Stimulated activated CD8-positive, alpha-beta memory T cell treated with anti-CD3 and anti-CD28 coated beads, Interleukin-15, amount 100 ng/mL, for 24 hours (primary cell): ENCODE measurements at places on chromosomes 11 and 22.

DNA sequence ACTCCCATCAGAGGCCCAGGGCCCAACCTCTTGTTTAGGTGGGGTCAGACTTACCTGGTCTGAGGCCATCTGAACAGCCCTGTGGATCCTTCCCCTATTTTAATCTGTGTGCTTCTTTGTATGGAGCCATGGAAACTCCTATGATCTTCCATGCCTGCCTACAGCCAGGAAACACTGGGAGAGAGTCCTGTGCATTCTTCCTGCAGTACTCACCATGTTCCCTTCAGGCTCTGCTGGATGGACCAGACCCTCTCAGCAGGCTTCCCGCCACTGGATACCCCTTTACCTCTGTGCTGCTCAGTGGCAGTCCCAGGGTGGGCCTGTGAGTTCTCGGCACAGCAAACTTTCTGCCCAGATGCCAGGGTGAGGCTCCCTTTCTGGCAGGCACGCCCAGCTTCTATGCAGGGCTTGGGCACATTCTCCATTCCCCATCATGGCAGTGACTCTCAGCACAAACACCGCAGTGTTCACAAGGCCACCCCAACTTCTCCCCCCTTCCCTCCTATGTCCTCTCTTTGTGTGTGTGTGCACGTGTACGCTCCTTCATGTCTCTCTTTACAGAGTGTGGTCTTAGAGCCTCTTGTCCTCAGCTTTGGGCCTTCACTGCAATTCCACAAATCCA lies 34.8 kb downstream of the NEU3 start:
- no peak for DNase-seq

DNA sequence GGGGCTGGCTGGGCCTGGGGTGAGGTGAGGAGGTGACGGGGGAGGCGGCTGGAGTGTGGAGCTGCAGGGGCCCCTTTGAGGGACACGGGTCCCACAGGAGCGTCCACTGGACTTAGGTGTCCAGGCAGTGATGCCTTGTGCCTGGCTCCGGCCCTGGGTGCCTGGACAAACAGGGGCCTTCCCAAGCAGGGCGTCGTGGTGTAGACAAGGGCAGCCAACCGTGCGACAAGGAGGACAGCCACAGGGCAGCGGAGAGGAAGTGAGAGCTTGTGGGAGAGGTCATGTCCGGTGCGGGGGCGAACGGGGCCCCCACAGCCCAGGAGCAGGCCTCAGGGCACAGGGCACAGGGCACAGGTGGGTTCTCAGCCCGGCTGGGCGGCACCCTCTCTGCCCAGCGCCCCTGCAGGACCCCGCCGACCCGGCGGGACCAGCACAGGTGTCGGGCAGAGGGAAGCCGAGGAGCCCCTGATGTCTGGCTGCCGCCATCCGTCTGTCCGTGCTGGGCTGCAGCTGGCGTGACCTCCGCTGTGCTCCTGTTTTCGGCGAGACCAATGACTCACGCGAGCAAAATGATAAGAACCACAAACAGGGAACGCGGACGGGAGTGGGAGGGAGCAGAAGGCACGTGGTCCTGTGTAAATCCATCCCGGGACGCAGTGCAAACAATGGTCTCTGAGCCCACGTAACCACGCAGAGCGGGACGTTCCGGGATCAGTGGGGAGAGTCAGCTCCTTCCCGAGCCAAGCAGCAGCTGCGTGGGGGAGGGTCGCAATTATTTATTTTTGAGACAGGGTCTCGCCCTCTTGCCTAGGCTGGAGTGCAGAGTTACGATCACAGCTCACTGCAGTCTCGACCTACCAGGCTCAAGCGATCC lies 49.1 kb upstream of the A4GALT start:
- DNase-seq, result no peak

GRCh38 chr22:44671742-44672141 lies 30.3 kb upstream of the PRR5 start:
- DNase-seq, result no peak

- DNase-seq, result no peak
These were observed 51.3 kb upstream of the PRDM11 start for GRCh38 chr11:45094958-45095690.

DNA sequence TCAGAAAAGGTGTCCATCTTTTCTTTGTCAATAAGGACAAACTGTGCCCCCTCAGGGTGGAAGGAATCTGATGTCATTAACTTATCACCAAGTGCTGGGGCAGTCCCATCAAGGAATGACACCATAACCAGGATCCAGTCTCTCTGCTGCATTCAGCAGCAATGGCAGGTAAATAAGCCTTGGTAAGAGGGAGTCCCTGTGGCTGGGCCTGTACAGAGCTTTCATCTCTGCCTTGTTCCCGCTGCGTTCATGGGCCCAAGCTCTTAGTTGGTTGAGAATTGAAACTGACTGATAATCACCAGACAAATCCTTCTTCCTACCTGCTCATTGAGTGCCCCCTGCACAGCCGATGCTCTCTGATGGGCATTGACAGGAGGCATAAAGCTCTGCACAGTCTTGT lies 22.7 kb downstream of the EIF3F start:
- DNase-seq, result no peak

DNA sequence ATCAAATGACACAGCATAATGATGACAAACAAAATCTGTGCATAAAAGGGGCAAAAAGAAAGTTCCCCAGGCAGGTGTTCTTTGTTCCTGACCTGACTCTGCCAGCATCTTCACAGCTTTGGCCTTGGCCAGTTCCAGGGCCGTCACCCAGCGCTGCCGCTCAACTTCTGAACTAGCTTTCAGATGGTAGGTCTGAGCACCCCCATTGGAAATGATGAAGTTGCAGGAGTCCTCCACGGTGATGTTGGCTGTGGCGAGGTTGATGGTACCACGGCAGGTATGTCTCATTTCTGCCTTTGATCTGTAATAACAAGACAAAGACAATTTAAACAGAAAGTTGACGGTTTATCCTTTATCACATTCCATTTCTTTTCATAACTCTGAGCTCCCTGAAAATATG lies 5.3 kb downstream of the OSBP start:
- DNase-seq, result no peak

- DNase-seq, result no peak
These were observed 311.4 kb downstream of the DYNC2H1 start for GRCh38 chr11:103420593-103420992.

- DNase-seq, result no peak
These were observed 130.5 kb downstream of the GRIA4 start for GRCh38 chr11:105740164-105740903.

DNA sequence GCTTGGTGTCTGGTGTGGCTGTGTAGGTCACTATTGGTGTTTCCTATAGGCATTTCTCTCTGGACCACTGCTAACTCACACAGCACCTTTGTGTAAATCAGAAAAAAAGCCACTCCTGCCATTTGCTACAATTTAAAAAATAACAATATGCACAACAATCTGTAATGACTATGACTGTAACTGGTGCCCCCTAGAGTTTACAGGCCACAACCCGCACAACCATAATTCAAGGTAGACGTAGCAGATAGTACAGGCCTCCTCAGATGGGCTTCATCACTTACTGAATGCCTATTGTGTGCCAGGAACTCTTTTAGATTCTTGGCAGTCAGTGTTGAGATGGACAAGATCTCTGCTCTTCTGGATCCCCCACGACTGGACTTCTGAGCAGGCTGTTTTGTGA lies 47.7 kb downstream of the SYT9 start:
- no peak for DNase-seq

DNA sequence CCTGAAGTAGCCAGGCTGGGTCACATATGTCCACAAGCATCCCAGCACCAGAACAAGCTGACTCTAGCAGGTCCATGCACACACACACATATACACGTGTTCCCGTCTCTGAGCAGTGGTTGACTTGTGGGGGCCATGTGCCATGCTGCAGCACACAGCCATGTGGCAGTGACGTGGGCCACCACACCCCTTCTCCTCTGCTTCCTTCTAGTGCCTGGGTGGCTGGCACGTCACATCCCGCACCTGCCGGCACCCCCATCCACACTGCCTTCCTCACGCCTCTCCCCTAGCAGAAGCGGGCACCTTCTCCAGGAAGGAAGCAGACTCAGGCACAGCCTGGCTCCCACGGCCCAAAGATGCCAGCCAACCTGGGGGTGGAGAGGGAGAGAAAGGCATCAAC lies 9.5 kb downstream of the SYT7 start:
- DNase-seq, result no peak

- no peak for DNase-seq
These were observed at the start of gene PLAAT5 for GRCh38 chr11:63490551-63491239. PLAAT5 (minus strand) TSS chr11:63491167; CDS start chr11:63491034, 133 bp downstream.

GRCh38 chr11:65329944-65330403 lies 3.7 kb upstream of the DPF2 start:
- peak; percentile 65 for DNase-seq

DNA sequence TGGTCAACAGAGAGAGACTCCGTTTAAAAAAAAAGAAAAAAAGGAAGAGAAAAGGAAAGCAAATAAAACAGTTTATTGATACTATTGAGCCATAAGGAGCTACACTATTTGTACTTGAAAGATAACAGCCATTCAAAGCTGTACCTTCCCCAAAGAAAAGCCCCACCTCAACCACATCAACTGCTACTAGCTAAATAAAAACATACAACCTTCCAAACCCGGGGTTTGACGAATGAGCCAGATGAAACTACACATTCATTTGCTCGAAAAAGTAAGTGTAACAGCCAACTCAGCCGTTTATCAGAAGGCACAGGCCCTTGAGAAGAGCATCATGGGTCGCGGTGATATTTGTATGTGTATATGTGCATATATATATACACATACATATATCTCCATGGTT lies 78.4 kb downstream of the SIK3 start:
- DNase-seq, result no peak

- no peak for DNase-seq
These were observed 2.8 kb downstream of the CFL1 start for GRCh38 chr11:65854852-65855837.

DNA sequence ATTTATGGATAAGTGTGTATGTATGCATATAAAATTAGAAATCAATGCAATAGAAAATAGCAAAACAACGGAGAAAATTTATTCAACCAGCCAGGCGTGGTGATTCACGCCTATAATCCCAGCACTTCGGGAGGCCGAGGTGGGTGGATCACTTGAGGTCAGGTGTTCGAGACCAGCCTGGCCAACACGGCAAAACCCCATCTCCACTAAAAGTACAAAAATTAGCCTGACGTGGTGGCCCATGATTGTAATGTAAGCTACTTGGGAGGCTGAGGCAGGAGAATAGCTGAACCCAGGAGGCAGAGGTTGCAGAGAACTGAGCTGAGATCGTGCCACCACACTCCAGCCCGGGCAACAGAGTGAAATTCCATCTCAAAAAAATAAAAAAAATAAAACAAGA lies 5.5 kb downstream of the KRTAP5-6 start:
- DNase-seq, result no peak

DNA sequence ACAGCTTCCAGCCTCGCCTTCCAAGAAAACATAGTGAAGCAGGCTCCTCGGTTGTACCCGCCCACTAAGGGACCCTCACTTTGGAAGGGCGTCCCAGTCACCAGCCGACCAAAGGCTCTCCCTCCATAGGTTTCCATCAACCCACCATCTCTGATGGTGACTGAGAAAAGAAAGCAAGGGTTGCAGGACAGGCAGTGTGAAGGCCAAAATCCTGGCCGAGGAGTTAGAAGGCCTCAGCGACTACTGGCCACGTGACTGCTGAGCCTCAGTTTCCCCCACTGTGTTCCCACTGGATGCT lies 2.7 kb downstream of the FXYD6 start:
- DNase-seq, result no peak

DNA sequence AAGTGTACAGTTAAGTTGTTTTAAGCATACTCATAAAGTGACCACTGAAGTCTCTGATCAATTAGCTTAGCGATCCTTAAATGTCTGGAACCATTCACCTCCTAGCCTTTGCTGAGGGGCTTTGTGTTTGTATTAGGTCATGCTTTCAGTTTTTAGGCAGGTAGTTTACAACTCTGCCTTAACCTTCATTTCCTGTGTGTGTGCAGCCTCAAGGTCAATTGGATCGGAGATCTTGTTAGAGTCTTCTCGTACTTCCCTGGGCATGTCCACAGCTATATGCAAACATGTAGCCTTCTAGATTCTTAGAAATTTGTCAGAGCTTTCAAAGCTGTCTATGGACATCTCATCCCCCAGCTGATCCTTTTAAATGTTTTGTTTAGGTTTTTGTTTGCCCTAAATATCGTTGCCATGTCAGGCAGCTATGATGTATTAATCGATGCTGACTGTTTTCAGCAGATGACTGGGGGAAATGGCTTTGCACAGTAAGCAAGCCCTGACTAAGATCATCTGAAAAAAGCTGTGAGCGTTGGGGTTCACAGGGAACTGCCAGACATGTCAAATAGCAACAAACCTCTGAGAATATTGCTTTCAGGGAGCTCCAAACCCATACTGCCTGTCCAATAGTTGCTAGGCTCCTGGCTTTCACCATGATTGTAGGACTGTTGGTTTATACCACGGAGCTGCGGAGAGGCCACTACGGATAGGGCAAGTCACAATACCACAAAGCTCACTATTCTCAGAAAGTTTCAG lies 45.6 kb downstream of the GLYAT start:
- no peak for DNase-seq

- DNase-seq, result peak; percentile 98
These were observed 16.4 kb upstream of the WDR74 start for GRCh38 chr11:62855571-62856332.

DNA sequence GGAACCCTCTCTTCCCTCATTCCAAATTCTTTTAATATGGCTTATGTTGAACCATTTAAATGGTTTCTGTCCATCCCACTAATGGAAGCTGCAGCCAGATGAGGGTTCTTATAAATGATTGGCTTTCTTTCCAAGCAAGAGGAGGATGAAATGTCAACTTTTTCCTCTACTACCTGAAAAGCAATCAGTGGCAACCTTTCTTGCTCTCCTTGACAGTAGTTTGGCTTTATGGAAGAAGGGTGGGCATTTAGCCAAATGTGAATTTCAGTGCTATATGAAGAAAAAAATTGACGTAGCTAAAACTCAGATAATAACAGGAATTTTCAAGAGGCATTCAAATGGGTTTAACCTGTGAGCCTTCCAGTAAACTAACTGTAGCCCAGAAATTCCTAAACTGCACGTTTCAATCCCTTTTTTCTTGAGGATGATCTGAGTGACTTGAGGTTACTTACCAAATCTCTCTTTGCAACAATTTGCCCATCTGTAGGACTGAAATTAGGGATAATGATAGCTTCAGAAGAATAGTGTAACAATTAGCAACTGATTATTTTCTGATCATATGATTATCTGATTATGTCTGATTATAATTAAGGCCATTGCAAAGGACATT lies 90.9 kb downstream of the EXT2 start:
- DNase-seq, result no peak

- no peak for DNase-seq
These were observed 5.6 kb downstream of the RCE1 start for GRCh38 chr11:66848671-66849500.

DNA sequence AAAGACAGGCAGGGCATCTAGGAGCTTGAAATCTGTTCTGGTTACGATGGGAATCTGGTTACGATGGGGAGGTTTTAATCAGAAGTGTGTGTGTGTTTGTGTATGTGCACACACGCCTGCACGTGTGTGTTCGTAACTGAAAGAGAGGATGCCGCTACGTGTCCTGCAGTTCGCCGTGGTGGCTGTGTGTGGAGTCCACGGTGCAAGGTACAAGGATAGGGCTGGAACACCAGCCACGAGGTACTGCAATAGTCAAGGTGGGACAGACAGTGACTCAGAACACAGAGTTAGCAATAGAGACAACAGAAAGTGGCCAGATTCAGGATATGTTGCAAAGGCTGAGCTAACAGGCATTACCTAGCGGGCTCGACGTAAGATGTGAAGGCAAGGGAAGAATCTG lies 46.7 kb downstream of the IGSF9B start:
- DNase-seq, result no peak

- no peak for DNase-seq
These were observed 2.9 kb upstream of the CTSC start for GRCh38 chr11:88340366-88340935.

GRCh38 chr22:27295040-27295439 lies 506.5 kb downstream of the MN1 start:
- DNase-seq, result no peak
